ENCODE measurements at places on chromosomes 2 and 18.
A peak's percentile ranks its signal among the peaks of the same experiment; 100 is the strongest.

DNA sequence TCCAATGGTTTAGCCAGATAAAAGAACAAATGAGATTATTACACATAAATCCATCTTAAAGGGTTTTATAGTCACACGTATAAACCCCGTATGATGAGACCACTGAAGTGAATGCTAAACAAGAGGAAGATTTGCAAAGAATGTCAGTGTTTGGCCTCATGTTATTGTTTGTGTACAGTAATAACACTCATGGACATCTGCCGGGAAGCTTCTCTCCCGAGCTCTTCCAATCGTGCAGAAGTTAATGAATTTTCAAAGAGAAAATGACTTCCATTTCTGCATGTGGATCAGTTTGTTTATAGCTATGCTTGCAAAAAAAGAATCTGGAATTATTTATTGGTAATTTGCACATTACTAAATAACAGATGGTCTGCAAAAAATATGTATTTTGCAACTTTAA, 88.5 kb upstream of the APCDD1 start:
- no peak for DNase-seq

DNA sequence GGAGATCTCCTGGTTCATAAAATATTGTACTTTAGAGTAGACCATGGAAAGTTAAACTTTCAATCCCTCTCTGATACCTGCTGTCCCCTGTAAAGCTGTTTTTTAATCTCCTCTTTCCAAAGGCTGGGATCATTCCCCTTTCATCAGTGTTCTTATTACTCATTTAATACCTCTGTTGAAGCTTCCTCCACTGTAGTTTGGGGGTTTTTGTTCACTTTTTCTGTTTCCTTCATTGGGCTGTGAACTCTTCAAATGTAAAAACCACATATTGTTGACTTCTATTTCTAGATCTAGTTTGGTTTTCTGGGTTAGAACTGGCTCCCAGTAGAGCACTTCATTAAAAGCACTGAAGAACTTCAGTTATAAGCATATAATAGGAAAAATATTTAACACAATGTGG, 598.1 kb downstream of the RNF144A start:
- DNase-seq: peak; percentile 3

DNA sequence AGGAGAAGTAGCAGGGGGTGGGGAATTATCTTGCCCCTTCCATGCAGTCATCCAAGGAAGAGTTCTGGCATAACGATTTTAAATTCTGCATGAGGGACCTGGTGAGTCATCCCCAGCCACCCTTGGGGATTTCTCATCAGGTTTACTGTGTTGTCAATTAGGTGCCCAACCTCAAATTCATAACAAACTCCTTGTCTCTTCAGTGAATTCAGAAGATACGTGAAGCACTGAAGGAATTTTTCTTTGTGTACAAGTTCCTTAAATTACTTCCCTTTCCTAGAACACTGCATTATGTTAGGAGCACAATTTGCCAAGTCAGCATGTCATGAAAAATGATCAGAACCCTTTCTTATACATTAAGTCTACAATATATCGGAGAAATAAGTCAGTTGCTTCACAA, 70.8 kb upstream of the NOSTRIN start:
- DNase-seq: no peak

DNA sequence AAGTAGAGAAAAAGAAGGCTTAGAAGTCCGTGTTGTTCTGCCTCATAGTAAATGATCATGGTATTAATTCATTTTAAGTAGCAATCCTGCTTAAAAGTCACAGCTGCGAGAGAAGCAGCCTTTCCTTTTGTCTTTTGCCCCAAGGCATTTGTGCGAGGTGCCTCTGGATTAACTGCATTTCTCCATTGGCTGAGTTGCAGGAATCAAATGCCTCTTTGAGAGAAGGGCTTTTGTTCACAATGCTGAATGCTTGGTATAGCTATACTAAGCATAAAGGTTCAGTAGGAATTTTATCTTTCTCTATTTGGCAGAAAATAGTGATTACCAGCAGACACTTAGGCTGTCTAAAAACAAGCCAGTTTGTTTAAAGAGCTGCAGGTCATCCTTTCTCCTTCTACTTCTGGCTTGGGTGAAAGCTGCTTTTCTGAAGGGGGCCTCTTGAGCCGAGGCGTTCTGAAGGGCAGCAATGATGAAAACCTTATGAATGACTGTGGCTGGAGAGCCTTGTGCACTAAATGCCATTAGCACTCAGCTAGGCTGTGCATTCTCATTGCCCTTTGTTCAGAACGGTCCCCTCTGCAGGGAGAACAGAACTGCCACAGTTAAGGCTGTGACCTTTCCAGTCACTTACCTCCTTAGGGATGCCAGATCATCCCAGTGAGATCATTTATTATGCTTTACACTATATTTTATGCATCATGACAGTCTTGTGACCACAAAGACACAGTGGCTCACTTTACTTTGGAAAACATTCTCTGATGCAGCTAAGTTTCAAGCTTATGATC, 68.8 kb upstream of the TMEM87B start:
- no peak for DNase-seq

DNA sequence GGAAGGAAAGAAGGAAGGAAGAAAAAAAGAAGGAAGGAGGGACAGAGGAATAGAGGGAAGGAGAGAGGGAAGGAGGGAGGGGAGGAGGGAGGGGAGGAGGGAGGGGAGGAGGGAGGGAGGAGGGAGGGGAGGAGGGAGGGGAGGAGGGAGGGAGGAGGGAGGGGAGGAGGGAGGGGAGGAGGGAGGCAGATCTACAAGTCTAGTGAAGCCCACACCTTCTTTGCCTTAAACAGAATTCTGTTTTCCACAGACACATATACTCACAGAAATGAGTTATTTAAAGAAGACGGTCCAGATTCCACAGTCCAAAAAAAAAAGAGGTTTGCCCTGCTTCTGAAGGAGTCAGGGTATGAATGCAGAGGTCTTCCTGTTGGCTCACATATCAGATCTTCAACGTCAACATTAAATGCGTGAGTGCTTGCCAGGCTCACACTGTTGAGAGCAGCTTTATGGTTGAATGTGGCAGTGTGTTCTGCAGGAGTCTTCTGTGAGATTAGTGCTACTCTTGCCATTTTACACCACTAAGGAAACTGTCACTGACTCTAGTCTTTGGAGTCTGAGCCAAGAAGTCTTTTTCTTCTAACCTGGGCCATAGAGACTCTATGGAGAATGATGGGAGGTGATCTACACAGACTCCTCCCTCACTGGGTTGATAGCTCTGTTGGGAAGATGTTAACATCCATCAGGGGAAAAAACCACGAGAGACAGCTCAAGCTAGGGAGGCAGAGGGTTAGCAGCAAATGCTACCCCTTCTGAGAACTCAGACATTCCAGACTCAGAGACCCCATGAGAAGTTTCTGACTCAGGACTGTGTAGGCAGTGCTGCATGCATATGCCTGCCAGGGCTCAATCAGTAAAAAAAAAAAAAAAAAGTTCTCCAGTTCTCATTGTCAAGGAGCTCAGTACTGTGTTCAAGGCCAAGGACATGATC, 23.3 kb downstream of the PAX8 start:
- DNase-seq: no peak

DNA sequence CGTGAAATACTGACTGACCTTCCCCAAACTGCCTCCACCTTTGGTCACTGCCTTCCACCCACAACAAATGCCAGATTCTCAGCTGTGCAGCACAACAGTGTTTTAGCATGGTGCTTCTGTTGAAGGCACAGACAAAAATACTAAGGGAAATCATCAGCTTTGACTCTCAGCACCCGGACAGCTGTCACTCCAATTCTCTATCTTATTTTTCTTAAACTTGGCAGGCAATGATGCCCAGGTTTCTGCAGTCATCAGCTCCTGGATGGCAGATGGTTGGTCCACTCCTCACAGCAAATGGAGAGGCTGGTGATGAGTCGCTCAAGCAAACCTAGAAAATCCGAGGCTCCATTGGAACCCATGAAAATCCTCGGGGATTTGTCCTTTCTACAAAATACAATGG, 2.9 kb upstream of the FAM124B start:
- no peak for DNase-seq

All from GM13976 (cell line).